Right renal cortex interstitium (tissue), 3 donors: ENCODE measurements at places on chromosomes 16 and 17.

DNA sequence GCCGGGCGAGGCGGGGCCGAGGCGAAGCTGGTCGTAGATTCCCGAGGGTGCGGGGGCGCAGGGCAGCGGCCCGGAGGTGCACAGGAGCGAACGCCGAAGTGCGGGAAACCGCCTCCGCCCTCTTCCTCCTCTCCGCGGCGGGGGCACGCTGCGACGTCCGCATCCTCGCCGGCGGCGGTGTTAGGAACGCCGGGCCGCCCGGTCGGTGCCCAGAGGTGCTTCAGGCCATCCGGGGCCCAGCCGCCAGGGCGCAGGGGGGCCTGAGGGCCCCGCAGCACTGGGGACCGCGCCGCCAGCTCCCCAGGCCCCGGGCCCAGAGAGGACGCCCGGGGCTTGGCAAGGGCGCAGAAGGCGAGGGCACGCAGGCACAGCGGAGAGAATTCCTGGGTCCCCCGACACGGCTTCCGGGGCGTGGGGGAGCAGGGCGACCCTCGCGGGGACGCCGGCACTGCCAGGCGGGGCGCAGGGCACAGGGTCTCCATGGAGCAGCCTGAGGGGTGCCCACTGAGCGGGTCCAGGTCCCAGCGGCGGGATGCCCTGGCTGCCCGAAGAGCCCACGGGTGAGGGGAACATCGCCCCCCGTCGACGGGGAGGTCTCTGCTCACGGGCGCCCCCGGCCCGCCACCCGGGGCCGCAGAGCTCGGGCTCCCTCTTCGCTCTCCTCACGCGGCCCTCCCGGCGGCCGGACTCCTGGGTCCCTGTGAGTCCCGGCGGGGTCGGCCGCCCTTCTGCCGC is 576 bp downstream of the EPOP start:
- no peak for DNase-seq

DNA sequence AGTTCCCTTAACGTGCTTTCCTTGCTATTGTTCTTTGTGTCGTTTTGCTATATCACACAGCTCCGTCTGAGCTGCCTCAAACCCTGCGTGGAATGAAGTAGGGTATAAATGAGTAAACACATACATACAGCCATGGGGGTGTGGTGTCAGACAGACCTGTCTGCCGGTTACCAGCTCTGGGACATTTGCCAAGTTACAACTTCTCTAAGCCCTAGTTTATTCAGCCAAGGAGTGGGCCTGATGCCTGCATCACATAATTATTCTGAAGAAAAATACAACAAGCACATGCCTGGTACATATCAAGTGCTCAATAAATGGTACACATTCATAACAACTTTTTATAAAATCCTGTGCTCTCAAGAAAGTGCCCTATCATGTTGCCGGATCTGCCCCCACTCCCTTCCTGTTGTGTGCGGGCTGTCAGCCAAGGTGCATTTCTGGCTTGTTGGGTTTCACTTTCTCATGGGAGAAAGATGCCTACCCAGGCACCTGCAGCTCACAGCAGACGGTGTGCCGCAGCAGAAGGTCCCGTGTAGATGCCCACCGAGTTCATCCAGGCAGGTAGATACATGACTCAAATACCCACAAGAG is 30.5 kb downstream of the SMPD3 start:
- DNase-seq, result no peak

- DNase-seq, result no peak
Observed at GRCh38 chr16:19450186-19450585, 32.5 kb downstream of the TMC5 start.

GRCh38 chr16:50917950-50918703 is 176.2 kb downstream of the CYLD start:
- DNase-seq, result no peak

DNA sequence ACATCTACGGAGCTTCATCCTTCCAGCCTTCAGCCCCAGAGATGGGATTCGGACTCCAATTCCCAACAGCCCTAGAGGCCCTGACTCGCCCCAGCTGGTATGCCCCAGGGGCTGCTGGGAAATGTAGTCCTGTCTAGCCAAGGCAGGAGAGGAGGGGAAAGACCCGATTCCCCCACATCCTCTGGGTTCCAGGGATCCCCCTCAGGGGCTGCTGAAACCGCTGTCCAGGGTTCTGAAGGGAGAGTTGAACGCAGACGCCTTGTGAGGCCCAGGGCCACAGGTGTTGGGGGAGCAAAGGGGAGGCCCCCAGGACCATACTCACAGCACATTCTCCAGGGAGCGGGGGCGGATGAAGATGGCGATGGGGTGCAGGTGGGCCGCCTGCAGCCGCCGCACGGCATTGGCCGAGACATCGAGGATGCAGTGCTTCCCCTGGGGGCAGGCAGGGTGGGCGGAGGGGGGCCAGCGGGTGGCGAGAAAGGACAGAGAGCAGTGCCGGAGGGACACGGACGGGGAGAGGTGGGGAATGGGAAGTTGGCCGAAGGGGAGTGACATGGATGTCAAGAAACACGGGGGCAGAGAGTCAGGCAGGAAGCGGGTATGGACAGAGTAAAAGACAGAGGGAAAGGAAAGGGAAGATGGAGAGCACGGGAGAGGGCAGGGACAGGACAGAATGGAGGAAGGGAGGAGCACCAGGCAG is 12.6 kb upstream of the ASGR1 start:
- no peak for DNase-seq

DNA sequence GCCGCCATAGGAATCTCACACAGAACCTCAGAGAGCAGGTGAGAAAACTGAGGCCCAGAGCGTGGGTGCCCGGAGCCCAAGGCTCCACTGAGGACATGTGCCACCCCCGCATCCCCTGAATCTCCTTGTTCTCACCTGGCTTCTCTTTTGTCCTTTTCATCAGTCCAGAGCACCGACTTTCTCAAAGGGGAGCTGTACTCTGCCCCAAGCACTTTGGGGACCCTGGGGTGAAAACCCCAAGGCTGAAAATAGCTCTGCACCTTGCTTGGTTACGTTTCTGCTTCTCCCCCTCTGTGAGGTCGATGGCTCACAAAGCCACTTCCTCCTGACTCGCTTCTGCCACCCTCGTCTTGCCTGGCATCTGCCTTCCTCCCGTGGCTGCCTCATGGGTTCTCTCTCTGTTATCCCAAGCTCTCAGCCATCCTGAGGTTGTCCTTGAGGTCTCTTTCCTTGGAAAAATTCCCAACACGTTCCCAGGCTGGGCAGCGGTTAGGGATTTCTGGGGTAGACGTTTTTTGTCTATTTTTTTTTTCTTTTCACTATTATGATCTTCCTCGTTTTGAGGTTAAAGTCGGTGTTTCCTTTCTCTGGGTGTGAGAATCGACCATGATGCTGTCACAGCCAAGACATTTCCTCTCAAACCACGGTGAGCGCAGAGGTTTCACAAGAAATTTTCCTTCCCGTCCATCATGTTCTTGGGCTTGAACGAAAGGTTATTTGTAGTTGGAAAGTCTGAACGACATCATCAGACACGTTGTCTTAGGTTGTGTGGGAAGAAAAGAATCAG is 37.2 kb downstream of the IRF8 start:
- DNase-seq, result no peak
